ENCODE measurements at places on chromosomes 2 and 18. TPM values are rescaled to one million over a fixed set of nuclear protein-coding genes. Genes with fewer than 3 reads are reported as not detected.
A peak's percentile ranks its signal among the peaks of the same experiment; 100 is the strongest.

DNA sequence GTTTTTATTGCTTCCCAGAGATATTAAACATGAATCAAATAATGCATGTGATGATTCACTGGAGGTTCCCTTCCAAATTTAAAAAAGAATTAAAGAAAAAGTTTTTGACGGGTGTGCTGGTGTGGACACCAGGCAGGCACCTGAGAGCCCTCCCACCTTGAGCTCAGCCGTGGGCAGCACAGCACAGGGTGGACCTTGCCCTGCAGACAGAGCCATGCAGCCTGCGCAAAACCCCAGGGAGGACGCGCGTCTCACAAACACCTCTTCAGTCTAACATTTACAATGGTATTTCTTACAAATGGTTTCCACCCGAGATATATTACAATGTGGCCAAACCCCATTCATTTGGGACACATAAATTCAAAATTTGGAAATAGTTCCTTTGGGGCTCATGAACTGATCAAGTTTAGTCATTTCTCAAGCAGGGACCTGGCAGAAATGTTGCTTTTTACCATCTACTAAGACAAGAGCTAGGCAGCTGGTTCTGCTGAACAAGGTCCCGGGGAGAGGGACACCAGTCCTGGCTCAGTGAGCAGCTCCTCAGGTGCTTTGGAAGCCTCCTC lies 45.4 kb downstream of the ODC1 start:
- H3K36me3 ChIP-seq, result no peaks in the 10 kb centered on the region
- H3K4me3 ChIP-seq, result no peak overlapping the region
- peak overlapping the region; percentile 3 for H3K27ac ChIP-seq

Gene RAX
- not detected for total RNA-seq

Gene WNT10A
- total RNA-seq, result 0.61 TPM

DNA sequence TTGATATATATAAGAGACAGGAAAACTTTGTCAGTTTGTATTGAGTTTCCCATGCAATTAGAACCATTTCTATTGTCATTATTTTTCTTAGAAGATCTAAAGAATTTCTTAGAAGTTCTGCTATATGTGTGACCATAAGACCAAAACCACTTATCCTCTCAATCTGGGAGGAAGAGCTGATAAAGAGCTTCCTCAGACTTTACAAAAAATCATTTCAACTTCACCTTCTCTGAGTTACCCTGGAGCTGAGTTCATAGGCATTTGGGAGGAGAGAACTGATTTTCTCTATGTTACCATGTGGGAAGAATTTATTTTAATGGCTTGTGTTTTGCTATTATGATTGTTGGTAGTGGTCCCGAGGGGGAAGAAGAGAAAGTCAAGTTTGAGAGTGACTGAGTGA lies 329.3 kb downstream of the GPD2 start:
- no peaks in the 10 kb centered on the region for H3K4me1 ChIP-seq
- no peaks in the 10 kb centered on the region for H3K36me3 ChIP-seq
- no peak for DNase-seq

DNA sequence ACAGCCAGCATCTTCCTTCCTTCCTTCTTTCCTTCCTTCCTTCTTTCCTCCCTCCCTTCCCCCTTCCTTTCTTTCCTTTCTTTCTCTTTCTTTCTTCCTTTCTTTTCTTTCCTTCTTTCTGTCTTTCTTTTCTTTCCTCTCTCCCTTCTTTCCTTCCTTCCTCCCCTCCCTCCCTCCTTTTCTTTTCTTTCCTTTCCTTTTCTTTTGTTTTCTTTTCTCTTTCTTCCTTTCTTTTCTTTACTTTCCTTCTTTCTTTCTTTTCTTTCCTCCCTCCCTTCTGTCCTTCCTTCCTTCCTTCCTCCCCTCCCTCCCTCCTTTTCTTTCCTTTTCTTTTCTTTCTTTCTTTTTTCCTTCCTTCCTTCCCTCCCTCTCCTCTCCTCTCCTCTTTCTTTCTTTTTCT lies 296.0 kb upstream of the LRRTM4 start:
- H3K36me3 ChIP-seq, result no peaks in the 10 kb centered on the region
- no peaks in the 10 kb centered on the region for H3K4me1 ChIP-seq
- no peak overlapping the region for H3K27ac ChIP-seq
- H3K27me3 ChIP-seq, result no peaks in the 10 kb centered on the region
- DNase-seq, result no peak
- H3K4me3 ChIP-seq, result no peak overlapping the region

Gene C2orf66
- 0.19 TPM for total RNA-seq
